ENCODE measurements at places on chromosomes 1 and 21.

- no peak for DNase-seq
Observed at GRCh38 chr1:16048573-16049189, 5.1 kb downstream of the CLCNKB start.

GRCh38 chr1:183942933-183943693 lies 94.4 kb downstream of the COLGALT2 start:
- no peak for DNase-seq

DNA sequence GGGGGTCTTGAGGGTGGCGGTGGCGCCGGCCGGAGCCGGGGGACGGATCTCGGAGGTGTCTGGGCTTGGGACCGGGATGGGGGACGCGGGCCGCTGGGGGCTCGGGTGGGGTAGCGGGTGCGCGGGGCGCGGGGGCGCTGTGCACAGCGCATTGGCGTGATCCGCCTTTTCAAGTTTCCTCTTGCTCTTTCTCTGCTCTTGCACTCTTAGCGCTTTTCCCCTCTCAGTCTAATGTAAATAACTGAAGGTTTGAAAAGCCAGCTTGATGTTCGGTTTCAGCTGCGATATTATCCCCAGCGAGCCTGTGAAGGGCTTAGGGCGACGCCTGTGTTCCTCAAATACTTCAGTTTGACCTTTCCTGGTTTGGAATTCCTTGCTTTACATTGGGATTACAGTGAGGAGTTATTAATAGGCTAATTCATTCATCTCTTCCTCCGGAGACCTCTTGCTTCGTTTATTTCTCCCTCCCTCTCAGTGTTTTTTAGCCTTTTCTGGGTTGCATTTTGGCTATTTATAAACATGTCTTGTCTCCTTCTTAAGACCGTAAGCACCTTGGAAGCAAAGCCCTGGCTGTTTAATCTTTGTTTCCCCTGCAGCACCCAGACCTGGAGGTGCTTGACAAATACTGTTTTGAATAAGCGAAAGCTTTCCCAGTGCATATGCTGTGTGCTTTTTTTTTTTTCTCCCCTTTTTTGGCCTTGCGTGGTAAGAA lies 693 bp downstream of the RAB4A start:
- DNase-seq: peak; percentile 12

DNA sequence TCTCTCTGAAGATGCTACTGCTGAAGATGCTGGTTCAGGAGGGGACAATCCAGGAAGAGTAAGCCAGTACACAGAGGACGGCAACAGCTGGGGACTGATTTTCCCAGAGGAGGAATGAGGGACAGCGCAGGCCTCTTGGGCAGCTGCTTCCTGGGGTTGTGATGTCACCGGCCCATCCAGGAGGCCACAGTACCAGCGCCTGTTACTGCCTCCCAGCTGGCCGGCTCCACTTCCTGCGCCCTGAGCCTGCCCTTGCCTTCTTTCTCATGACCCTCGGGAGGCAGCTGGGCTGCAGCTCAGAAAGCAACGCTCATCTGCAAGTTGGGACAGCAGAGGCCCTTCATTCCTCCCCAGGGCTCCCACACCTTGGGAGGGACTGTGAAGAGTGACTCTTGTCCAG lies 21.9 kb upstream of the ID3 start:
- DNase-seq: no peak

All from NCI-H2227 treated with DMSO at 0.1 percent for 48 hours (cell line).